Adipose tissue (tissue), 3 donors: ENCODE measurements at places on chromosomes 6 and 20. TPM values are rescaled to one million over a fixed set of nuclear protein-coding genes. Genes with fewer than 3 reads are reported as not detected.

The MUC22 gene
- polyA plus RNA-seq, result not detected

The ZKSCAN4 gene
- 1.7 TPM for polyA plus RNA-seq

The PSORS1C2 gene
- not detected for polyA plus RNA-seq

The IL17F gene
- not detected for polyA plus RNA-seq

The CBFA2T2 gene
- 5.8 TPM for polyA plus RNA-seq

The FAM50B gene
- 7.3 TPM for polyA plus RNA-seq

The ID4 gene
- polyA plus RNA-seq, result 86.0 TPM

The TSPO2 gene
- not detected for polyA plus RNA-seq

The NDRG3 gene
- 24.4 TPM for polyA plus RNA-seq

The BPIFB2 gene
- not detected for polyA plus RNA-seq

The NKAIN2 gene
- 0.67 TPM for polyA plus RNA-seq

The DDX43 gene
- 0.86 TPM for polyA plus RNA-seq
